Cardiac muscle cell (in vitro differentiated cells and primary cell): ENCODE measurements at places on chromosomes 6 and 20. TPM values are rescaled to one million over a fixed set of nuclear protein-coding genes. Genes with fewer than 3 reads are reported as not detected.

DNA sequence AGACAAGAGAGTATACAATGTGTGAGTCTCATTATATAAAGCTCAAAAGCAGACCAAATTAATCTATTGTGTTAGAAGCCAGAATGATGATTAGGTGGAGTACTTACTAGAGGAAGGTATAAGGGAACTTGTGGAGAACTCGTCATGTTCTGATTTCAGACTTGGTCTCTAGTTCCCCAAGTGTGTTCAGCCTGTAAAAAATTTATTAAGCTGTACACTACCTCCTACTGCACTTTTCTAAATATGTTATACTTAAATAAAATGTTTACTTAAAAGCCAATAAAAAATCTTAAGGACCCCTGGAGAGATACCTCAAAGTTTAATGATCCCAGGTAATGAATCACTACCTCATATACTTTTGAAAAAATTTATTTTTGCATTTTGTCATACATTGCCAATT lies 130.4 kb upstream of the PLCB4 start:
- DNase-seq: no peak

DNA sequence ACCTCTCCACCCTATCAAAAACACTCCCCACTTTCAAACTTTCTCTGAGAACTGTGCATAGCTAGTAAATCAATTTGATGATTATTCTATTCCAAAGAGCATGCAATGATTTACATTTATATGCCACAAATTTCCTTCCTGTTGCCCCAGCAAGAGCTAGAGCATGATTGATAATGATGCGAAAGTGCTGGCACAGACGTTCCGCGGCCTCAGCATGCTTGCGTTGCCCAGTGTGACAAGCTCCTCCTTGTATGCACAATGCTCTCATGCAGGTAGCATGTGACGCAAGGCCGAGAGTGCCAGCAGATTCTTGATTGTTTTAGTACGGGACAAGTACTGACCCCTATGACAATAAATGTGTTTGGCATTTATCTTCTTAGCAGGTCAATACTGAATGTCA lies 696.3 kb upstream of the SLC35B3 start:
- no peak for DNase-seq

- DNase-seq: peak; percentile 44
Observed at GRCh38 chr20:47273591-47274235, 82.8 kb downstream of the ZMYND8 start.

DNA sequence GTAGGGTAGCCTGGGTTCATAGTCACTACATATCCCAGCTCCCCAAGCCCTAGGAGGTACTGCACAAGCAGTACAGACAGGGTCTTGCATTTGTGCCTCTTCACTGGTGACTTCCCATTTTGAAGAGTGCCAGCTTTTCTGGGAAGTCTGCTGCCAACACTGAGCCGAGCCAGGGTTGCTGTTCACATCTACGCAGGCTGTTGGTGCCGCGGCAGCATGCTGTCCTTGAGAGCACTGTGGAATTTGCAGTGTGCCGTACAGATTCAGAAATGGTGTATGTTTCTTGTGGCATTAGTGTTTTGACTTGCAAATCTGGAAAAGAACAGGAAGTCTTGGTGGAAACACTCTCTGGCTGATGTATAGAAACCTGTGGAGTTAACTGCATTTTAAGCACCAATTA lies 67.5 kb downstream of the JARID2 start:
- DNase-seq: no peak

- no peak for DNase-seq
Observed at GRCh38 chr6:81900616-81901015, 148.1 kb upstream of the TENT5A start.

GRCh38 chr6:69926745-69927144 lies 60.4 kb downstream of the COL19A1 start:
- no peak for DNase-seq

DNA sequence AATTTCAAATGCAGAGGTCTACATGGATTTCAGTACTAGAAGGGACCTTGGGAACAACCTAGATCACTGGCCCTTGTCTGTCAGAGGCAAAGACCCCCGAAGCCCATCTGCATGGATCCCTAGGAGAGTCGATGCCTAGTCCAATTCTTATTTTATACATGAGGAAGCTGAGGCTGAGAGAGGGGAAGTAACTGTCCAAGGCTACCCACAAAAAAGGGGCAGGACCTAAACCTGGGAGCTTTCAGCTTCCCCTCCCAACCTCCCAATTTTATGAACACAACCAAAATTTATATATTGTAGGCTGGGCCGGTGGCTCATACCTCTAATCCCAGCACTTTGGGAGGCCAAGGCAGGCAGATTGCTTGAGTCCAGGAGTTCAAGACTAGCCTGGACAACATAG lies 73.2 kb downstream of the TRERF1 start:
- no peak for DNase-seq

DNA sequence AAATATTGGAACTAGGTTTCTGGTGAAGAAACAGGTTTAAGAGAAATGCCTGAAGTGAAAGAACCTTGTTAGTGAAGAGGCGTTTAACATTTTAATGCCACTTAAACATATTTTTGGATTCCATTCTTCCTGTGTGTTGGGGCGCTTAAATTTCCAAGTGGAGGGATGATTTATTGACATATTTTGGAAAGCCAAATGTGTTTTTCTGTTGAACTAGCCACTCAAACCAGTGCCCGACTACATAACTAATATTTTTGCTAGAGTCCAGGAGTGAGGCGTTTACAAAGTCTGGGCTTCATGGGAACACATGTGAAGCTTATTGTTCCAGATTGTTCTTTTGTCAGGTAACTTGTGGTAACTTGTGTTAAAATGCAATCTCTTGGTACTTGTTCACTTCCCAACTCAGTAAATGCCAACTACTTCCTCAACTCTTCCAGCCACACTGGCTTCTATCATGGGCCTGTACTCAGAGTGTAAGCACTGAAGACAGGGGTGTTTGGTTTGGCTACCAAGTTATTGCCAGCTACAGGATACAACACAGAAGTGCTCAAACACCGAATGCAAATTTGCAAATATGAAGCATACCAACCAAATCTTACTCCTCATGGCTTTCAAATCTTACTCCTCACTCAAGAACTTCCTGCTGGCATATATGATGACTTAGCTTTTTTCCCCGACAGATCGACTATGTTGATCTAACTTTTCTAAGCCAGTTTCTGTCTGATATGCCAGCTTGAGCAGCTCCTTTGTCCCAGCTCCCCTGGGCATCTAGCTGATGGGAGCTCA lies 2.0 kb upstream of the ZNFX1 start:
- no peak for DNase-seq

GRCh38 chr6:50128420-50129005 lies 78.8 kb upstream of the DEFB112 start:
- DNase-seq: peak; percentile 38

Gene WASF1
- polyA plus RNA-seq: 70.9 and 77.5 TPM in 2 replicates

Gene TXLNB
- polyA plus RNA-seq: 5.9 and 6.2 TPM in 2 replicates

Gene GLO1
- 219 and 243 TPM in 2 replicates for polyA plus RNA-seq
